ENCODE measurements at places on chromosomes 2 and 18. TPM values are rescaled to one million over a fixed set of nuclear protein-coding genes. Genes with fewer than 3 reads are reported as not detected.

PSMA8 gene
- total RNA-seq: not detected

CKAP2L gene
- 31.4 TPM for total RNA-seq

CLEC4F gene
- not detected for total RNA-seq

DNA sequence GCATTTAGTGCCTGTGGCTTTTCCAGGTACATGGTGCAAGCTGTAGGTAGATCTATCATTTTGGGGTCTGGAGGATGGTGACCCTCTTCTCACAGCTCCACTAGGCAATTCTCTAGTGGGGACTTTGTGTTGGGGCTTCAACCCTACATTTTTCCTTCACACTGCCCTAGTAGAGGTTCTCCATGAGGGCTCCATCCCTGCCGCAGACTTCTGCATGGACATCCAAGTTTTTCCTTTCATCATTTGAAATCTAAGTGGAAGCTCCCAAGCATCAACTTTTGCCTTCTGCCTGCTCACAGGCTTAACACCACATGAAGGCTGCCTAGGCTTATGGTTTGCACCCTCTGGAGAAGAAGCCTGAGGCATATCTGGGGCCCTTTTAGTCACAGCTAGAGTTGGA, 492.7 kb downstream of the PIK3C3 start:
- no peak for ATAC-seq

DNA sequence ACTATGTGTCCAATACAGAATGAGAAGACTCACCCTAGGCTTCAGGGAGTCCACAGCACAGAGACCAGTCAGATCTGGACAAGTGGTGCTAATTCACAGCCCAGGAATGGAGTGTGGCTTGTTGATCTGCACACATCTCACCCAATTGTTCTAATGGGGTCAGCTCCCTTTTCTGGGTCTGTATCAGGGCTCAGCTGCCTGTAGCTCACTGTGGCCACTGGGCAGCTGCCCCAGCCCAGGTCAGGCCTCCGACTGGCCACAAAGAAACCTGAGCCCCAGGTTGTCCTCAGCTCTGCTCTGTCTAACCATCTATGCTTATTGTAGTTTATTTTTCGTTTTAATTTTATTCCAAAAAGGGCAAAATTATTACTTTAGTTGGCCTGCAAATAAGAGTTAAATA, 202.3 kb upstream of the RAB6C start:
- no peak for ATAC-seq

GRCh38 chr2:113894156-113894743, 4.4 kb downstream of the ACTR3 start:
- no peak for ATAC-seq

DNA sequence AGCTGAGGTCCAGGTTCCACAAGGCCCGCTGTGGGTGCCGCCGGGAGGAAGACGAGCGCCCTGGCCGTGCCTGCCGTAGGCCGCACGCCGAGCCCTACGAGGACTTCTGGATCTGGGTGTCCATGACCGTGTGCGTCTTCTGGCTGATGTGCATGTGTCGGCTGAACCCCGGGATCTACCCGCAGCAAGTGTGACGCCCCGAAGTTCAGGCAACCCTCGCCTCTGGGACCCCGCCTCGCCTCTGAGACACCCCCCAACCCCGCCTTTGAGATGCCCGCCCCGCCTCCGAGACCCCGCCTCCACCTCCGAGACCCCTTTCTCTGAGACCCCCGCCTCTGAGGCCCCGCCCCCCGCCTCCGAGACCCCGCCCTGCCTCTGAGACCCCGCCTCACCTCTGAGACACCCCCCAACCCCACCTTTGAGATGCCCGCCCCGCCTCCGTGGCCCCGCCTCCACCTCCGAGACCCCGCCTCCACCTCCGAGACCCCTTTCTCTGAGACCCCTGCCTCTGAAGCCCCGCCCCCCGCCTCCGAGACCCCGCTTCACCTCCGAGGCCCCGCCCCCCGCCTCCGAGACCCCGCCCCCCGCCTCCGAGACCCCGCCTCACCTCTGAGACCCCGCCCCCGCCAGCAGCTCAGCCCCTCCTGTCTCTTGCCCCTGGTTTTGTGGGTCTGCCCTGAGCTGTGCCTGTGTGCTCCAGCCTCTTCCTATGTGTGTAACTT, 3.7 kb downstream of the RTP5 start:
- no peak for ATAC-seq

DNA sequence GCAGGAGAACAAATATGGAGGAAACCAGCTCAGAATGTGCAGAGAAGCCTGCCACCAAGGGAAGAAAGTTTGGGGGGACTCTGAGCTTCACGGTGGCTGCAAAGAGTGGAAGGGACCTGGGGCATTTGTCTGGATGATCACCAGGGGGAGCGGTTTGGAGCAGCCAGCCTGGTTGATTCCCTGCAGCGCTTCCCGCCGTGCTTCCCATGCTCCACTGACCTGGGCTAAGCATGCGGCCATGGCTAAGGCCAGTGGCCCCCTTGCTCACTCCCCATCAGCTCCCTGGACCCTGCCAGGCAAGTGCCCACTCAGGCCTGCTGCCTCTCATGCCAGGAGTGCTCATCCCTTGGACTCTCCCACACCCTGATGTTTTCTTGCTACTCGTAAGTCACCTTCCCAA, 27.0 kb downstream of the NTSR2 start:
- no peak for ATAC-seq

CCDC148 gene
- total RNA-seq: 0.82 TPM

ATG16L1 gene
- 24.5 TPM for total RNA-seq

DNA sequence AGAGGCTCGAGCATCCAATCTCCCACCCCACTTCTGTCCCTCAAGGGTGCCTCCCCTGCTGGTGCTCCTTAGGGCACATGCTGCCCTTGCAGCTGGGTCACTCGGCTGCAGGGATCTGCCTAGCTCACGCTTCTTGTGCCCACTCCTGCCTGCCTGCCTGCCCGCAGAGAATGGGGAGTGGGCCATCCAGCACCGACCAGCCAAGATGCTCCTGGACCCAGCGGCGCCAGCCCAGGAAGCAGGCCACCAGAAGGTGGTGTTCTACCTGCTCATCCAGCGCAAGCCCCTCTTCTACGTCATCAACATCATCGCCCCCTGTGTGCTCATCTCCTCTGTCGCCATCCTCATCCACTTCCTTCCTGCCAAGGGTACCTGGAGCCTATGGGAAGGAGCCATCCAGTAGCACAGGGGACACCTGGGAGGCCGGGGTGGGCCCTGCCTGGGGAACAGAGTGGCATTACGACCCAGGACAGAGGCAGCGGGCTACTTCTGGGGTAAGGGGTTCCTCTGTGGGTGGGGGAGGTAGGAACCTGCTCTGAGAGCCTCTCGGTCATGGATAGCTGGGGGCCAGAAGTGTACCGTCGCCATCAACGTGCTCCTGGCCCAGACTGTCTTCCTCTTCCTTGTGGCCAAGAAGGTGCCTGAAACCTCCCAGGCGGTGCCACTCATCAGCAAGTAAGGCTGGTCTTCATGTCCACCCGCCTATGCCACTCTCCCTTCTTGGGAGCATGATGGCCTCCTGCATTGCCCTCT, 3.4 kb downstream of the CHRNG start:
- no peak for ATAC-seq

RAB11FIP5 gene
- total RNA-seq: 29.9 TPM

- ATAC-seq: no peak
Measured at GRCh38 chr2:137535897-137536296, 428.4 kb upstream of the HNMT start.

DNA sequence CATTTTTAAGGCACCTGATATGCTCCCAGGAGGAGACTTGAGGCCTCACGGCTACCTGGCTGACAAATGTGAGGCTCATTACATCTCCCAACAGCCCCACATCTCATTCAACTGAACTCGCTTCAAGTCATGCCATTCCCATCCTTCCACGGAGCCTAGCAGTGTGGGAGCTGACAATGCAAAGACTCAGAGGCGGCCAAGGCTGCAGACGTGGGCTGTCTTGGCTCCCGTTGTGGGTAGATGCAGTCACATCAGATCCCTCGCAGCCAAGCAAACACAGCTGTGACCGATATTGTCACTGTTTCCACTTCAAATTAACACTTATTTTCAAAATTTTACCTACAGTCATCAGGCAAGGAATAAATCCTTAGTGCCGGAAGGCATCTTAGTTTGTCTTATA, 64.0 kb upstream of the TRIB2 start:
- no peak for ATAC-seq

LGALSL gene
- total RNA-seq: 1.4 TPM

- ATAC-seq: no peak
Measured at GRCh38 chr2:24691806-24692205, 101.4 kb downstream of the PTRHD1 start.

DNA sequence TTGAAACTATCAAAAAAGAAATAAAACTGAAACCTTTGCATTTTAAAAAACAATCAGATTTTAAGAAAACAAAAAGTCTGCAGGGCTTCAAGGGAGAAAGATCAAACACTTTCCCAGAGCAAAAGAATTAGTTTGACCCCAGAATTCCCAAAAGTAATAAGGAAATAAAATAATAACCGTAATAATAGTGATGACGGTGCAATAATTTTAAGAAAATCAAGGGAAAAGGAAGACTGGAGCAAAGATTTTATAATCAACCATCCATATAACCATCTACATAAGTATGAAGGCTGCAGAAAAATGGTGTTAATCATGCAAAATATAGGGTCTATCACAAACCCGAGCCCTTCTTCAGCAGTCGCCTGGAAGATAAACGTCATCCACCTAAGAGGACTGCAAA, 634.8 kb downstream of the GALR1 start:
- no peak for ATAC-seq

GRCh38 chr2:83595121-83595690, 863.9 kb downstream of the SUCLG1 start:
- ATAC-seq: no peak

MYO5B gene
- not detected for total RNA-seq

- ATAC-seq: no peak
Measured at GRCh38 chr18:37440206-37440605, 125.4 kb downstream of the CELF4 start.

- no peak for ATAC-seq
Measured at GRCh38 chr2:226671141-226671676, 128.4 kb downstream of the IRS1 start.

GRCh38 chr18:13710414-13710831, 15.9 kb downstream of the FAM210A start:
- no peak for ATAC-seq

SOWAHC gene
- 1.7 TPM for total RNA-seq

DNA sequence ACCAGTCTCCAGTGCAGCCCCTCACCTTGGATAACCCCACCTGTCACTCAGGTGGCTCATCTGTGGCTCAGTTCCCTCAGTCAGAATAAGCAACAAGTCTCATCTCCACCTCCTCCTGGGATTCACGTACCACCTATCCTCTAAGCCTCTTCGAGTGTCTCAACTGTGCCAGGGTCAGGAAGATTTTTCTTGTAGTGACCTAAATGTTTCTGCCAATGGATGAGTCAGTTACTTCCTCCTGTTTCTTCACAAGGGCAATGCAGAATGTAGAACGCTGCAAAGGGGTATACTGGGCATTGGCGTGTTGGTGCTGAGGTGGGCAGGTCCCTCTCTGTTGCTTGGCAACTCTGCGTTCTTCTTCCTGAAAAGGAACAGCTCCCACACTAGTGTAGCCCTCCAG, 213.3 kb upstream of the CXCR4 start:
- no peak for ATAC-seq

GRCh38 chr2:203900253-203900652, 32.7 kb downstream of the CTLA4 start:
- no peak for ATAC-seq

GRCh38 chr18:54532962-54533361, 58.1 kb upstream of the DYNAP start:
- no peak for ATAC-seq

GRCh38 chr2:176744146-176744545, 468.4 kb upstream of the HNRNPA3 start:
- no peak for ATAC-seq

- ATAC-seq: no peak
Measured at GRCh38 chr2:59528525-59528924, 1024.9 kb downstream of the BCL11A start.

GRCh38 chr2:62744603-62745002, 39.1 kb downstream of the EHBP1 start:
- ATAC-seq: no peak

- peak; percentile 51 for ATAC-seq
Measured at GRCh38 chr18:46260016-46260878, 156.1 kb downstream of the HAUS1 start.

SOX11 gene
- not detected for total RNA-seq

GPBAR1 gene
- 1.3 TPM for total RNA-seq

DNA sequence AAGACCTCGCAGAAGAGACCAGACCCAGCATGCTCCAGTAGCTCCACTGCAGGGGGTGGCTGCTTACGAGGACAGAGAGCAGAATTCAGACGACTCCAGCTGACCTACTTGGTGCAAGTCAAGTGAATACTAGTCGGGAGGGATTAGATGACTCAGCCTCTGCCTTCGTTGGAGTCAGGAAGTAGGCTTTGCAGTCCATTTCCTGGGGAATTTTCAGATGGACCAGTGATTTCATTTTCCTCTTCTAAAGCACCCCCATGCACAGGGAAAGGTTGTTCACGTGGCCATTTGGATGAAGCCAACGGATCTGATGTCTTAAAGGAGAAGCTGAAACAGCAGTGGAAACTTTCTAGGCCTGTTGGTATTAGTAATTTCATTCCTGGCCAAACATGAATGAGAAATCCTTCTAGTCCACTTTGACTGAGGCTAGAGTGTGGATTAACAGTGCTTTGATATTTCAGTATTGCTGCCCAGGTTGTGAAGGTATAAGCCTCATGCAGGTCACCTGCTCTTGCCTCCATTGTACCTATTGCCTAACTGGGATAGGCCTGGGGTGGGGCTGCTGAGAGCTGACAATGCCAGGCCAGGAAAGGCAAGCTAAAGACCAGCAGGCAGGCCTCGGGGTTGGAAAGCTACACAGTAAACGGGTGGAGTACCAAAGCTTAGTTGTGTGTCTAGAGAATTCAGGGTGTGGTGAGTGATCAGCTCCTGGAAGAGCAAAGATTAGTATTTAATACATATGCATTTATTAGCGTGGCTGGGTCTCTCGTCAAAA, 117.6 kb upstream of the FOSL2 start:
- ATAC-seq: peak; percentile 20

- ATAC-seq: no peak
Measured at GRCh38 chr2:43288417-43289305, 62.3 kb upstream of the ZFP36L2 start.

GRCh38 chr18:58934356-58934755, 69.7 kb downstream of the ZNF532 start:
- ATAC-seq: no peak

DSC1 gene
- total RNA-seq: not detected

DNA sequence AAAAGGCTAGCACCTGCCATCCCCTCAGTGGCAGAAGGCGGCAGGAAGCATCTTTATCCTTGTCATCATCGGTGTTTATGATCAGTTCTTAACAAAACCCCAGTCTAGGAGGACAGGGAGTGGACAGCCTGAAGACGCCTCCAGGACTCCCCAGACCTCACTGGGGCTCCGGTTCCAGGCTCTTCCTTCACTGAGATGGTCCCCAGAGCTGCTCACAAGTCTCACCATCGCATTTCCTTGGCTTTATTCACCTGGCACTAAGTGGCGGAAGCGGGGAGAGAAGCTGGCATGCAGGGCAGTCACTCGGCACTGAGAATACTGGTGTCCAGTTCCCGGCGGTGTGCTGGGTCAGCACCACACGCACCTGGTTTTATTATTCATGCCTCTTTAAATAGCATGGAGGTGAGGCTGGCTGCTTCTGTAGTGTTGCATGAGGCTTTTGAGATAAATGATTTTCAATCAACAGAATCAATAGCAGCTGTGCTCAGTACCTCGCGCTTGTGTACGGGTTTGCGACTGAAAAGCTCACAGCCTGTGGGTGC, 68.7 kb downstream of the CABLES1 start:
- no peak for ATAC-seq

All from activated T-helper 17 cell treated with anti-CD3 and anti-CD28 coated beads, Interleukin-2, amount 50 U/mL, for 72 hours (primary cell).